Stimulated activated memory B cell treated with anti-CD40 and anti-IgM and Interleukin-4, amounts not matched to agents 10 μg/mL and 1 μg/mL and 100 μg/mL, for 72 hours (primary cell): ENCODE measurements at places on chromosomes 3 and 15.

- no peak for ATAC-seq
Observed at GRCh38 chr3:851098-851790, 241.6 kb upstream of the CNTN6 start.

- ATAC-seq: peak; percentile 94
Observed at GRCh38 chr3:170572665-170573253, 13.1 kb downstream of the SLC7A14 start.

GRCh38 chr15:71687902-71688508 lies 122.3 kb upstream of the NR2E3 start:
- no peak for ATAC-seq

DNA sequence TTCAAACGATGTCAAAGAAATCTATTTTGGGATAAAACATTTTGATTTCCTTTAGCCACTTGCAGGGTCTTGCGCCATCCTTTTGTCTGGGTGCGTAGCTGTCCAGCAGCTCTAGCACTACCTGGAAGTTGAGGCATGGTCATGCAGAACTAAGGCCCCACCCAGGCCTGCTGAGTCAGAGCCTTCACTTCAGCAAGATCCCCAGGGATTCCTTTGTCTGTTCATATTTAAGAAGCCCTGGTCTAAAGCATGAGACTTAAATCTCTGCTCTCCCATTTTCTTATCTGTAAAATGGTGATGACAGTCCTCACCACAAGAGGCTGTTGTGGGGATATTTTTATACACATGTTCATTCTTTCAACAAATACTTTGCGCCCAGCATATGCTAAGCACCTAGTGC lies 99.0 kb upstream of the CTDSPL start:
- no peak for ATAC-seq

DNA sequence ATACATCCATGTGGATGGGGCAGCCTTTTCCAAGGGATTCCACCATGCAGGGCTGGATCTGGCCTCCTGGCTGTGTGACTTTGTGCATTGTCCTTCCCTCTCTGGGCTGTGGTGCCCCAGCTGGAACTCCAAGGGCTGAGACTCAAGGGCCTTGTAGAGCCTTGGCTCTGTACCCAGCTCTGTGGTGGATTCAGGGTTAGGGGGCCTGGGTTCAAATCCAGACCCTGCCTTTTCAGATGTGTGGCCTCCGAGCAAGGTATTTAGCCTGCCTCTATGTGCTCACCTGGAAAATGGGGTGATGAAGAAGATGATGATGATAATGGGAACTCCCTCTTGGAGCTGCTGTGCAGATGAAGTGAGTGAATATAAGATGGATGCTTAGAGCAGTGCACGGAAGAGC lies 161.9 kb downstream of the WNT7A start:
- no peak for ATAC-seq

GRCh38 chr3:14435175-14436014 lies 33.0 kb downstream of the SLC6A6 start:
- no peak for ATAC-seq

DNA sequence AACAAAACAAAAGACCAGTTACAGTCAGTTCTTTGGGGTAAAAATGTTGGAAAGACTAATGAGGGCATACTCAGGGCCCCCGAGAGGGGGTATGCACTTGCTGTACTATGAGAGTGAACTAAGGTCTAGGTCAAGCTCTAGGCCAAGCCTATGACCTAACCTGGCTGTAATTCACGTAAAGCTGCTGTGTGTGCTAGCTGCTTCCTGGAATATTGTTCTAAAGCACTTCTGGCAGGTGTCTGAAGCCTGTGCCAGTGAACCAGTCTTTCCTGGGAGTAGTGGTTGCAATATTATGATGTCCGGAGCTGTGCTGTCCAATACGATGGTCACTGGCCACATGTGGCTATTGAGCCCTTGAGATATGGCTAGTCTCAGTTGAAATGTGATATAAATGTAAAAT lies 13.1 kb upstream of the CX3CR1 start:
- ATAC-seq: no peak

GRCh38 chr3:192481638-192482037 lies 245.7 kb downstream of the FGF12 start:
- no peak for ATAC-seq

- ATAC-seq: no peak
Observed at GRCh38 chr15:70954171-70954570, 61.5 kb downstream of the LRRC49 start.
